ENCODE measurements at places on chromosomes 6 and 20.

DNA sequence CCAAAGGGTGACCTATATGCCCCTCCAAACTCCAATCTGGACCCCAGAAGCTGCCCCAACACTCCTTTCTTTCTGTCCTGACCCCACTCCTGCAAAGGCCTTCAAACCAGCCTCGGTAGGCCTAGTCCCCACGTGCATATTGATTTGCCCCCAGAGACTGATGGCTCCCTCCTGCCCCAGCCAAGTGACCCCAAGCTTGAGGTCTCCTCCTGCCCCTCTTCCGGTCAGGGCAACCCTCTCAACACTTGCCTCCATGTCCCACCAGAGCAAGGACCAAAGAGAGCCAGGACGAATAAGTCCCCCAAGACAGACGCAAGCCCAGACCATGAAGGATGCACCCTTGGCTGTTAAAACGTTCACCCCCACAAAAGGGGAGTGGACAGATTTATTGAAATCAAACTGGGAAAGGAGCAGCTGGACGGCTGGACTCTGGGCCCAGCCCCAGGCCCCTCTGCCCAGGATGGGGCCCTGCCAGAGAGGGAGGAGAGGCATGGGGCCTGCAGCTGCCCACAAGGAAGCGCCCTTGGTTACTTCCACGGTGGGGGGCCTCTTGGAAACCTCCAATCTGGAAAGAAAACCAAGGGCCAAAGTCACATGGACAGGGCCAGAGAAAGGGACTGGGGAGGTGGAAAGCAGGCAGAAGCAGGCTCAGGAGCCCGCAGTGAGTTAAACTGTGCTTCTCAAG is 2.4 kb upstream of the SPEF1 start:
- DNase-seq, result no peak

GRCh38 chr6:81215092-81215432 is 537.4 kb downstream of the TENT5A start:
- DNase-seq, result no peak

- no peak for DNase-seq
These were observed 3.6 kb downstream of the YTHDF1 start for GRCh38 chr20:63212393-63212730.

DNA sequence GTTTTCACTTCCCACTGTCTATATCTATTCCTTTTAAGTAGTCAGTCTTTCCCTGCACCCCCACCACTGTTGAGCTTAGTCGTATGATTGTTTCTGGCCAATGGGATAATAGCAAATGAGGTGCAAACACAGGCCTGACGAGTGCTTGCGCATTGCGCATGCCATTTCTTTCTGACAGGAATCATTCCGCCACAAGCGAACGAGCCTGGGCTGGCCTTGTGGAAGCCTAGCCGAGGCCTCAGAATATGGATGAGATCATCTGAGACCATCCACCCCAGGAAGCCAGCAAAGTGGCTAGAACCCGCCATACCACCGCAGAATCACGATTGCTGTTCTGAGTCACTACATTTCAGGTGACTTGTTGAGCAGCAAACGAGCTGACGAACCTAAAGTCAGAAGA is 52.2 kb upstream of the PRL start:
- no peak for DNase-seq

DNA sequence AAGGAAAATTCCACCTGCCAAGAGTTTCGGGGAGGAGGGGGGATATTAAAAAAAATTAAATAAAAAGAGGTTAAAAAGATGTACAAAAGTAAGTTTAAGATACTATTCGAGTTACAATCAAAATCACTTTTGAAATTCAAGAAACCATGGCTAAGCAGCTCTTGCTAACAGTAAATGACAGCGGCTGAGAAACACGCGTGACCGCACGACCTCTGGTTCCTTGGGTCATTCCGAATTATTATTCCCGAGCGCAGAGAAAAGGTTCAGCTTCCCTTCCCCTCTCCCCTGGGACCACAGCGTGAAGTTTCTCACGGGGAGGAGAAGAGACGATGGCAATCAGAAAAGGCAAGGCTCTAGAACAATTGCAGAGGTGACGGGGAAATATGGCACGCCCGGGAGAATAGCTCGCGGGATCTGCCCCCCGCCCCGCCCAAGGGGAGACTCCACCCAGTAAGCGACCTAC is 496 bp downstream of the TMEM242 start:
- DNase-seq, result no peak

- no peak for DNase-seq
These were observed 186.9 kb downstream of the UTRN start for GRCh38 chr6:144471986-144472385.

DNA sequence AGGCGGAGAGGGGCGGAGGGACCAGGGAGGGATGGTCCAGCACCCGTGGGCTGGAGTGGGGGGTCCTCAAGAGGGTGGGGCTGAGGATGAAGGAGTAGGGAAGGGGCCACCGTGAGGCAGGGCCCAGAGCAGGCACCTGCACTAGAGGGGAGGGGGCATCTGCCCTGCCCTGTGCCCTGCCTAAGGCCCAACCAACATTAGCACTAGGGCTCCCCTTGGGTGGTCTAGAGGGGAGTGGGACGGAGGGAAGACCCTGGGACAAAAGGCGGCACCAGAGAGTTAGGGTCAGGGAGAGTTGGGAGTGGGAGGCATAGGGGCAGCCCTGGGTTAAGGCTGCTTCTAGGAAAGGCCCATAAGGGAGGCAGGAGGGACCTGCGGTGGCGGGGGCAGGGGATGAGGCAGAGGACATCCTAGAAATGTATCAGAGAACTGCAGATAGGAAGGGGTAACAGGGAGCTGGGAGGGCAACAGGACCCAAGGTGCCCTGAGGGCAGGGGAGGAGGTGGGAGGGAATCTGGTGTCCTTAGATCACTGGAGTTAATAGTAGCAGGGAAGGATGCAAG is 24.5 kb downstream of the HLA-F start:
- DNase-seq, result no peak

DNA sequence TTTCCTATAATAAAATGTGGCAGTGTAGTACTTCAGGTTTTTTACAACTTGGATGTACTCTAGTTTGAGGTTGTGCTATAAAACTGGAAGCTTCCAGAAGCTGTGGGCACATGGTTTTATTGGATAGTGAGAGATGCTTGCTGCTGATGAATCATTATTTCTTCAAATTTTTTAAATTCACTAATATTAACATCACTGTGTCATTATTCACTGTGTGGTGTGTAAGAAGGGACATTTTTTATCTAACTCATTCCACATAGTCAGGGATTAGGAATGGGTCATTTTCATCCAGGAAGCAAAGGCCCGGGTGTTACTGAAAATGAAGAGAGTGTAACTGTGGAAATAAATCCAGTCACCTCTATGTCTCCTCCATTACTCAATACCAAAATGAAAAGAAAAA is 421.0 kb downstream of the TENT5A start:
- no peak for DNase-seq

DNA sequence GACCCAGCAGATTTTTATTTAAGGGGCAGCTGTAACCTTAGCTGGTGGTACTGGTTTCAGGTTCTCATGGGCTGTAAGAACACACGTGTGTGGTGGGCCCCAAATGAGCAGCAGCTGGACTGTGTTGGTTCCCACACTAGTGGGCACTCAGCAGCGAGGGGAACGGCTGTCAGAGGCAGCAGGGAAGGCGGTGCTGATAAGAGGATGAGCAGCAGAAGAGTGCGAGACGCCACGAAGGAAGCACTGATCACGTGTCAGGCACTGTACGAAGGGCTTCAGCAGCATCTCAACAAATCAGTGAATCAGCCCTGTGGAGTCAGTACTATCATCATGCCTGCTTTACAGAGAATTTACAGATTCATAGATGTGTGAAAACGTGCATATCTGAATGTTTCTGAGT is 41.0 kb upstream of the EMILIN3 start:
- DNase-seq, result no peak

- DNase-seq, result no peak
These were observed 49.1 kb downstream of the NFATC2 start for GRCh38 chr20:51493346-51493791.

- no peak for DNase-seq
These were observed 92.8 kb upstream of the TMEM30A start for GRCh38 chr6:75377386-75377785.

DNA sequence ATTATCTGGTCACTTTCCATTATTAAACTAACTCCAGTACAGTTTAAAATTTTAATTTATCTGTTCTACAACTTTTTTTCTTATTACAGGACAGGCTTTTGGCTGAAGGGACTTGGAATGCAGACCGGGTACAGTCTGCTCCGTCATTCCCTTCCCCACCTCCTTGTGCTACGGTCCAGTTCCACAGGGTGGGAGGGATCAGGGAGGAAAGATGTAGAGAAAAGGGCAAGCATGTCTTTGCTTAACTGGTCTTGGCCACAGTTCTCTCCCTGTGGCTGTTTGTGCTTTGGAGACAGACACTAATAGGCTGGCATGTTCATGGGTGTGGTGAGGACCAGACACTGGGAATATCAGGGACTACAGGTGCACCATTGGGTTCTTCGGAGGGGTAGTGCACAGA is 12.1 kb upstream of the RGS17 start:
- no peak for DNase-seq
